ENCODE measurements at places on chromosomes 4 and X.

GRCh38 chrX:6574762-6575161 lies 39.8 kb upstream of the VCX3A start:
- no peak for DNase-seq

DNA sequence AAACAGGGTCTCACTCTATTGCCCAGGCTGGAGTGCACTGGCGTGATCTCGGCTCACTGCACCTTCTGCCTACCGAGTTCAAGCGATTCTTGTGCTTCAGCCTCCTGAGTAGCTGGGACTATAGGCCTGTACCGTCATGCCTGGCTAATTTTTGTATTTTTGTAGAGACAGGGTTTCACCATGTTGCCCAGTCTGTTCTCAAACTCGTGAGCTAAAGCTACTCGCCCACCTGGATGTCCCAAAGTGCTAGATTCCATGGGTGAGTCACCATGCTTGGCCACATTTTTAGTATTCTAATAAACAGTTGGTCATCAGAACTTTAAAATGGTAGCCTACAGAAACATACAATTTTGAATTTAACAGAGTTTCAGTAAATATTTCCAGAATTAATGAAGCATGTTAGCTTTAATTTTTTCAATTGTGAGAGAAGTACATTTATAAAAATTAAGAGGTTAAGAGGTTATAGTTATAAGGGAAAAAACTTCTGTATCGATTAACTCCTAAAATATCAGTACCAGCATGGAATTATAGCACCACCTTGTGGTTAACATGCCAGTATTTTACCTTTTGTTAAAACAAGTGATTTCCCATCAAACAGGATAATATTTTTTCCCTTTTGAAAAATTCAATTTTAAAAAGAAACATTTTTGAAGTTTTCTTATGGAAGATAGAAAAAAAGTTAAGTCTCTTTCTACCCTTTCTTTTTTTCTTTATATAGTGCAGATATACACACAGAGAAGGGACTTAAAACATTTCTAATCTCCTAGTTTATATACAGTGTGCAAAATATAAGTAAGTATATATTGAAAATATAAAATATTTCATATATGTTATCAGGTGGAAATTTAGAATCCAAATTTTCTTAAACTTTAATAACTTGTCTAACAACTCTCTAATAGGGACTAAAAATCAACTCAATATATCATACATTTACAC lies 35.4 kb downstream of the CEP44 start:
- DNase-seq = no peak

- no peak for DNase-seq
These were observed 186.1 kb downstream of the TMA16 start for GRCh38 chr4:163680386-163681098.

DNA sequence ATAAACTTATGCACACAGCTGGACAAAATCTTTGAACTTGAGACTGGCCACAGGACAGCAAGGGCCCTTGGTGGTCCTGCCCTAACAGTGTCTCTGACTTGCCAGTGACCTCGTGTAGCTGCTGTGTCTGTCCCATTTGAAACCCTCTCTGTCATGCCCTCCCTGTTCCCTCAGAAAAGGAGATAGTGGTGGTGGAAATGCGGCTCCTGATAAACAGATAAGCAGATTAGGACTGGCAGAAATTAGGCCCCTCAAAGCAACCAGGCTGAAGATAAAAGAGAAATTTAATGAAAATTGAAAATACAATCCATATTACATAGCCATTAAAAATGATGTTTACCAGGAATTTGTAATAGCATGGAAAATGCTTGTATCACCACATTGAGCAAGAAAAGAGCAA lies 136.6 kb upstream of the ATP6AP2 start:
- no peak for DNase-seq

- no peak for DNase-seq
These were observed 4.6 kb downstream of the EFNB1 start for GRCh38 chrX:68833448-68833805.

DNA sequence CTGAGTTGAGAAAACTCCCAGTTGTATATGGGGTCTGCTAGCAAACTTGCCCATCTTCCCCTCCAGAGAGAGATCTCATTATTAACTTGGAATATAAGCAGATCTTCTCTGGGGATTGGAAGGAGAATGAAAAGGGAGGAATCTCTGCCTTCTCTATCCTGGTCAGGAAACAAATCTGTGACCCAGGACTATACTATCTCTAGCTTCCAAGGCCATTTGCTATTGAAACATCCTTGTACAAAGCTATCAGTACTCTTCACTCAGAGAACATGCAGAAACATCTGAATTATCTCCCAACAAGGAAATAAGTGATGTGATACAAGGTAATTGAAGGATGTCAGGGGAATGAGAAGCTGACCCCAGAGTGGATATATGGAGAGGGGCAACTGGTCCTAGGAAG lies 183.8 kb downstream of the FRMPD4 start:
- no peak for DNase-seq

DNA sequence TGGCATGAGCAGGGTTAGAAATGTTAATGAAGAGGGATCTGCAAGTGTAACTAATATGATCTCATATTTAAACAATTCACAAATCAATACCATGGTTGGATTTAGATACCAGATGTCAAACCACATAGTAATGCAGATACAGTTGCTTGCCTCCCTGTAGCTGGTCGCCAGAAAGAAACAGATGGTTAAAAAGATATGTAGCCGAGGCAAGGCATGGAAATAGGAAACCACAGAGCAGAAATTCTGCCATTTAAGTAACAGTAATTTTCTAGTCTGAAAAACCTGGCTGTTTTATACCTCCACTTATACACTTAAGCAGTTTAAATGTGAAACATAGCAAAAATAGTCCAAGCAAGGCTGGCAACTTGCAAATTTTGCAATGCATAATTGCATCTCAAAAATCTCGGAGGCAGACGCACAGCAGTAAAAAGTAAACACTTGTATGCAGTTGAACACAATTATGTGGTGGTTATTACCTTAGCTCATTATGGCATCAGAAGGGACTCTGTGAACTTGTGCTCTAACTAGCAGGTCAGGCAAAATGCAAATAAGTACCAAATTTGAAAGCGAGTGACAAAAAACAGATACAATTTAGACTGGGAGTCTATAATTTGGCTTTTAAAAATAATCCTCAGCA lies 126.8 kb downstream of the NAA11 start:
- DNase-seq = no peak

DNA sequence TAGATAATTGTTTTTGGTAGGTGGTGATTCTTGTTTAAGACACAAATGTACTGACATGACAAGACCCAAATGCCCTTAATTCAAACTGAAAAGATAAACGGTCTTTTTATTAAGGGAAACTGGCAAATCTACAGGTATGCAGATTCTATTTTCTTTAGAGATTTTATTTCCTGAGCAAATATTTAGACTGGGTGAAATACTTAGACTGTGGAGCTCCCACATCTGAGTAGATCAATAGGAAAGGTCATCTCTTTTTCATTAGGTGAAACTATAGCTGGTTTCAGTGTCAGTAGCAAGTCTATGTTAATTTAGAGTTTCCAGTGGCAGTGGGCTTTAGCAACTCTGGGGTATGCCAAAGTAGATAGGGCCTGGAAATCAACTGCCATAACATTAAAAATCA lies 446.7 kb downstream of the FSTL5 start:
- DNase-seq = no peak

DNA sequence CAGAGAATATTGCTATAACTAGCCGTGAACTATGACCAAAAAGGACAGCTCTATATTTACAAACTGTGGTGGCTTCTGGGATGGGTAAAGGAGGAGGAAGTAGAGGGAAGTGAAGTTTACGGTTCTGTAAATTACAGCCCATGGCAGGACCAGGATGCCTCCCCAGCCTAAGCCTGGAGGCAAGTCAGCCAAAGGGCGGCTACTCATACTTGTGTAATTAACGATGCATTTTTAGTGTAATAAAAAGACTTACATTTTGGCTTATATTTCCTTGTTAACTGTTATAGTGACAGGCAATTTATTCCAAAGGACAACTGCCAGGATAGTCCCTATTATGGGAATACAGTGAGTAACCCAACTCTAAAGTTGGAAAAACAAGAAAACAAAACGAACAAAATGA lies 139.9 kb upstream of the OTUD4 start:
- DNase-seq = no peak

- no peak for DNase-seq
These were observed 591.5 kb downstream of the GALNTL6 start for GRCh38 chr4:172404676-172405075.

- DNase-seq = no peak
These were observed 136.0 kb downstream of the GUCY2F start for GRCh38 chrX:109345856-109346255.
